ENCODE measurements at places on chromosomes 7 and 10.

DNA sequence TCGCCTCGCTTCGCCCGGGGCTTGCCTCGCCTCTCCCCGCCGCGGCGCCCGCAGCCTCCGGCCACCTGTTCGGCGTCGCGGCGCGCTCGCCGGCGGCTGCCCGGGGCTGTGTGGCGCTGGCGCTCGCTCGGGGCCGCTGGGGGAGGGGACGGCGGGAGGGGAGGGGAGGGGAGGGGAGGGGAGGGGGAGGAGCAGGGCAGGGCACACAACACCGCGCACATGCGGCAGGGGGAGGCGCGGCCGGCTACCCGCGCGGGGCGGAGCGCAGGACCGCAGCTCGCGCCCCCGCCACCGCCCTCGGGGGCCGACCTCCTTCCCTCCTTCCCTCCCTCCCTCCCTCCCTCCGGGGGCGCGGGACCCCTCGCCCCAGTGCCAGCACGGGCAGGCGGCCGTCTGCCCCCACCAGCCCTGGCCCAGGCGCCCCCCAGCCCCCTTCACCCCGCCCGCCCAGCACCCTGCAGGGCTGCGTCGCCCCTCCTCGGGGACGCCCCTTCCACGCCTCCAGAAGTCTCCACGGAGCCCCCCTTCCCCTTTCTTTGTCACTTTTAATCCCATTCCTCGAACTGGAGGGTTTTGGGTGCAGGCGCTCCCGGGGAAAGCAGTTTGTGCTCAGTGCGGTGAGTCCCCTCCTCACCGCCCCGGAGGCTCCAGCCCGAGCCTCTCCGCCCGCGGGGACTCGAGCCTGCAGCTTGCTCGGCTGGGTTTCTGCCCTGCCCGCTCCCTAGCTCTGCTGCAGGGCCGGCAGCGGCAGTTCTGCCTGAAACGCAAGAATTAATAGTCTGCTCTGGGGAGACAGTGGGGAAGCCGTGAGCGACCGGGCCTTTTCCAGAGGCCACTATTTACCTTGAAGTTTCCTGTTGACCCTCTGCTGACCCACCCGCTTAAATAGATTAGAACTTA, at the start of gene PARD3:
Gene PARD3 (minus strand): TSS at position 112 of the 900 bp plus-strand sequence. CDS start 301 bp downstream, outside the sequence.
- DNase-seq, result no peak

GRCh38 chr7:156064971-156065386, 252.7 kb upstream of the SHH start:
- DNase-seq, result no peak

DNA sequence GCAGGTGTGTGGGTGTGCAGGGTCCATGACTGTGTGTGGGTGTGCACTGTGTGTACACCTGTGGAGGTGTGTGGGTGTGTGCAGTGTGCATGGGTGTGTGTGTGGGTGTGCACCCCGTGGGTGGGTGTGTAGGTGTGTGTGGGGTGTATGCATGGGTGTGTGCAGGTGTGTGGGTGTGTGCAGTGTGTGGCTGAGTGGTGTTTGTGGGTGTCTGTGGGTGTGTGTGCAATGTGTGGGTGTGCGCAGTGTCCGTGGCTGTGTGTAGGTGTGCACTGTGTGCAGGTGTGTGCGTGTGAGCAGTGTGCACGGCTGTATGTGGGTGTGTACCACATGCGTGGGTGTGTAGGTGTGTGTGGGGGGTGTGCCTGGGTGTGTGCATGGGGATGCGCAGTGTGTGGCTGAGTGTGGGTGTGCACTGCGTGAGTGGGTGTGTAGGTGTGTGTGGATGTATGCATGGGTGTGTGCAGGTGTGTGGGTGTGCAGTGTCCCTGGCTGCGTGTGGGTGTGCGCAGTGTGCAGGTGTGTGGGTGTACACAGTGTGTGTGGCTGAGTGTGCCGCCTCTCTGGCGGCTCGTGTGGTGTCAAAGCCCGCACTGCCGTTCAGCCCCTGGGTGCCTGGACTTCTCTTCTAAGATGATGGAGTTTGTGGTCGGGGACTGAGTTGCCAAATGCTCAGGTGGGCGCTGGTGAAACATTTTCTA, 208.3 kb downstream of the DNAJB6 start:
- no peak for DNase-seq

DNA sequence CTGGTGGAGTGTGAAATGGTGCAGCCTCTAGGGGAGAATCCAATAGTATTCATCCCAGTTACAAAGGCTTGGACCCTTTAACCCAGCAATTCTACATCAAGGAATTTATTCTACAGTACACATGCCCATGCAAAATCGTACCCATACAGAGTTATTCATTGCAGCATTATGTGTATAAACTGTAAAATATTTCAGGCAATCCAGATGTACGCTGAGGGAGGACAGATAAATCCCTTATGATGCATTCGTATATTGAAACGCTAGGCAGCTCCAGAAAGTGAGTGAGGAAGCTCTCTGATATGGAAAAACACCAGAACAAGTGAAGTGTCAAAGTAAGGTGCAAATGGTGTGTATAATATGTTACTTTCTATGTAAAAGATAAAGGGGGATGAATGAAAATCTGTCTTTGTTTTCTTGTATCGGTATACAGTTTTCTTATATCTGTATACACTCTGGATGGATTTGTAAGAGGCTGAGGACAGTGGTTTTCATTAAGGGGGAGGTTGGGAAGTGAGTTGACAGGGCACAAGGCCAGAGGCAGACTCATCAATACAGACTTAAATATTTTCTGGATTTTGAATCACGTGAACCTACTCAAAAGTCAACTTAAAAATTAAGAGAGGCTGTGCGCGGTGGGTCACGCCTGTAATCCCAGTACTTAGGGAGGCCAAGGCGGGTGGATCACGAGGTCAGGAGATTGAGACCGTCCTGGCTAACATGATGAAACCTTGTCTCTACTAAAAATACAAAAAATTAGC, 17.1 kb downstream of the VWA2 start:
- no peak for DNase-seq

DNA sequence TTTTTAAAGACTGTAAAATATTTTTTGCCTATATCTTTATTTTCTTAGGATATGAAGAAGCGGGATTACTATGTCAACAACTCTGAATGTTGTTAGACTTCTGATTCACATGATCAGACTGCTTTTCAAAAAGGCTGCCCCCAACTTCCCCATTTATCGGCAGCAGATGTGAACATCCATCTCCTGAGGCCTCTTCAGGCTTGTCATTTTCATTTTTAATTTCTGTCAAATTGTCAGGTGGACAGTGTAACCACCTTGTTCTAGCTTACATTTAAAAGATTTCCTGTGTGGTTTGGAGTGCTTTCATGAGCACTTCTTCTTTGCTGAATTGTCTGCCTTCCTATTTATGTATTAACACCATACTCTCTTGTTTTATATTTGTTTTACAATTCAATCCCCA, 78.8 kb upstream of the GSDME start:
- DNase-seq, result no peak

DNA sequence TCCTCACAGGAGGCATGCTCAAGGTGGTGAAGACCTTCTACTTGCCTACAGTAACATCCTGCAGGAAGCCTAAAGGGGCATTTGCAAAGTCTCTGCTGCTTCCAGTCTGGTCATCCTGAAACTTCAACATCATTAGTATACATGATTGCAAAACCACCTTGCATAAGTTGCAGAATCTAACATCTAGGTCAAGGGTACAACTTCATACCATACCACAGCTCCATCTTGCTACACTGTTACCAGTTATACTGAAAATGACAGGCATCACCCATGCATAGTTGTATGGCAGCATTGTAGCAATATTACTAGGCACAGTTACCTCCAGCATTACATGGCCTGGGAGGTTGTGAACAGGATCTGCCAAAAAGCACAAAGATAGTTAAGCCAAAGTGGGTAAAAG, 13.7 kb upstream of the MACROH2A2 start:
- no peak for DNase-seq

- DNase-seq, result no peak
These were observed 30.4 kb downstream of the STEAP1B start for GRCh38 chr7:22469371-22470143.

DNA sequence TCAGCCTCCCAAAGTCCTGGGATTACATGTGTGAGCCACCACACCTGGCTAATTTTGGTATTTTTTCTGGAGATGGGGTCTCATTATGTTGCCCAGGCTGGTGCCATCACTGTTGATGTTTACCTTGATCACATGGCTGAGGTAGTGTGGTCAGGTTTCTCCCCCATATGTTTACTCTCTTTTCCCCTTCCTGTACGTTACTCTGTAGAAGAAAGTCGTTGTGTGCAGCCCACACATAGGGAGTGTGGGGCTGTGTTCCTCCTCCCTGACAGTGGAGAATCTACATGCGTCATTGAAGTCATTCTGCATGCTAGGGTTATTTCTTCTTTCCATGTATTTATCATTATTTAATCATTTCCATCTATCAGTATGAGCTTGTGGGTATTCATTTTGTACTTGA, 16.3 kb upstream of the ORAI2 start:
- no peak for DNase-seq

GRCh38 chr7:124246262-124246863, 213.5 kb upstream of the TMEM229A start:
- DNase-seq, result no peak

DNA sequence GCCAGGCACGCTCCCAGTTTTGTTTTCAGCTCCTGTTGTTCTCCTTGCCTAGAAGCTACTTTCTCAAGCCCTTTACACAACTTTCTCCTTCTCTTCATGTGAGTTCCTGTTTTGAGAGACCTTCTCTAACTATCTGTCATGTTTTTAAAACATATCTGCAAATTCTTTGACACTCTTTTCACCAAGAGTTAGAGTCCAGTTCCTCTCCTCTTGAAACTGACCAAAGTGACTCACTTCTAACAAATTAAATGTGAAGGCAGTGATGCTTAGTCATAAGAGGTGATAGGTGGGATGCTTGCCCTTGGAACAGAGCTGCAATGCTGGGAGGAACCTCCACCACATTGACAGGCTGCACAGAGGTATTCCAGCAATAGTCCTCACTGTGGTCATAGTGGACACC, 25.3 kb downstream of the ZSCAN25 start:
- no peak for DNase-seq

DNA sequence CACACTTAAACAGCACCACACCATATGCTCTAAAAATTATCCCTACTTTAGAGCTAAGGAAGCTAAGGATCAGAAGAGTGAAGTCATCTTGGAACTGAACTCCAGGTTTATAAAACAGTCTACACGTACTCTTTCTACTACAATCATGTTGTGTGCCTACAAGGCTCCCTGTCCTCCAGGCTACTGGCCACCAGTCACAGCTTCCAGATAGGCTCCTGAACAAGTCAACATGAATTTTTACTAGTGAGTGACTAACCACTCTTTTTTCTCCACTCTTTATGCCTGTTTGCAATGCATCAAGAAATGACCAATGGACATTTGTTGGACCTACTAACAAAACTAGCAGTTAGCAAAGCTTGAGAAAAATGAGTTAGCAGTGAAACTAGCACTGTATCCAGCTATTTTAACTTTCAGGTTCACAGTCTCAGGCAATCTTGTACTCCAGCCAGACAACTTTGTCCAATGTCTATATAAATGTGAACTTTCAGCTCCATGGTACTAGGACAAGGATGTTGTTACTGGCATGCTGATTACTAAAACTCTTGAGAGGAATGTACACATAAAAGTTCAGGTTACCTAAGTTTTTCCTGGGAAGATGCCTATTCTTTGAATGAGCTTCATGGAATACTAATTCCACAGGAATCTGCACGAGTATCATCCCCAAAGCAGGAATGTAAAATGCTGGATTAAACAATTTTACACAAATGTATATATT, 180.0 kb downstream of the BTAF1 start:
- no peak for DNase-seq

DNA sequence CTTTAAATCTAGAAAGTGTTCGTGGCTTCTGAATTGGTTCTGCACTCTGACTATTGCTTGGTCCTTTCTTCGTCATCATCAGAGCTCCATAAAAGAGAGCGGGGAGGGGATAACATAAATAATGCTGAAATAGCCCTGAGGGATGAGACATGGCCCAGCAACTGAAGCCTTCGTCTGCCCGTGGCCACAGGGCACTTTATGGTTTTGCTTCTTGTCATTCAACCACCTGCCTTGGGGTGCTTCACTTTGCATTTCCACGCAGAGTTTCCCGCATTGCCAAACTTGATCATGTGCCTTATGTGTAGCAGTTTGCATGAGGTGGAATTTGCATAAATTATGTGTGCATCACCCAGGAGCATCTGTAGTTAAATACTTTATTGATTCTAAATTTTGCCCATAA, 15.9 kb downstream of the GSTO2 start:
- no peak for DNase-seq

DNA sequence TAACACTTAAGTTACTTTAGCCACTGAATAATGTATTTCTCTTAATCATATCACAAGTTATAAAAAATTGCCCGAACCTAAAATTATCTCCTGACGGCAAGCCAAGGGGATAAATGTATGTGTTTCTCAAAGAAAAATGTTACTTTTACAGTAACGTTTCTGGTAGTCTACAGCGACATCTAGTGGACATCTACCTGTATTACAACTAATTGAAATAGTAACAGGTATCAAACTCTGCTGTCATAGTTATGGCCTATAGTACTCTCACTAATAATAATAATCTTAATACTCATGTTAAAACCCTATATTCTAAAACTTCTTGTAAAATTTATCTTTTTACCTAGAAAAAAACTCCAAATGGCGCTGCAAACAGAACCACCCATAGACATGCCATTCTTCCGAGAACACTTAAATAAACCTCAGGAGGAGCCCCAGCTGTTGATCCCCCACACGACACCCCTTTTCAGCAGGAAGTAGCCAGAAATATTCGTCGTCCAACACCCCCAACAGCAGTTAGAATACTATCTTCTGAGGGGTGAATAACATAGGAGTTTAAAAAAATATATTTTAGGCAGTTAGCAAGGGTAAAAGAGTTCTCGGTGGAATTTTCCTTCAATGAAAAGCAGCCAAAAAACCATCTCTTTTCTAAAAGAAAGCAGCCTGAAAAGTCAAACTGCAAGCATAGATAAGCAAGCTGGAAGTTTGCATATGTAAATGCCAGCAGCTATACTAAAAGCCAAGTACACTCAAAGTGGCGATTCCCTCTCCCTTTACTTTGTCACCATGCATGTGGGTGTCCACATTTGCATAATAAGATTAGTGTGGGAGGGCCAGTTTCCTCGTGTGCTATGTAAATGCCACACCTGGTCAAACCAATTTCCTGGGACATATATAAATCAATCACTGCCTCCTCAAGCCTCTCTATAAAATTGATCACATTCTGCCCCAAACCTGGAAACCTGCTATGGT, 40.5 kb upstream of the ZNF107 start:
- DNase-seq, result no peak

DNA sequence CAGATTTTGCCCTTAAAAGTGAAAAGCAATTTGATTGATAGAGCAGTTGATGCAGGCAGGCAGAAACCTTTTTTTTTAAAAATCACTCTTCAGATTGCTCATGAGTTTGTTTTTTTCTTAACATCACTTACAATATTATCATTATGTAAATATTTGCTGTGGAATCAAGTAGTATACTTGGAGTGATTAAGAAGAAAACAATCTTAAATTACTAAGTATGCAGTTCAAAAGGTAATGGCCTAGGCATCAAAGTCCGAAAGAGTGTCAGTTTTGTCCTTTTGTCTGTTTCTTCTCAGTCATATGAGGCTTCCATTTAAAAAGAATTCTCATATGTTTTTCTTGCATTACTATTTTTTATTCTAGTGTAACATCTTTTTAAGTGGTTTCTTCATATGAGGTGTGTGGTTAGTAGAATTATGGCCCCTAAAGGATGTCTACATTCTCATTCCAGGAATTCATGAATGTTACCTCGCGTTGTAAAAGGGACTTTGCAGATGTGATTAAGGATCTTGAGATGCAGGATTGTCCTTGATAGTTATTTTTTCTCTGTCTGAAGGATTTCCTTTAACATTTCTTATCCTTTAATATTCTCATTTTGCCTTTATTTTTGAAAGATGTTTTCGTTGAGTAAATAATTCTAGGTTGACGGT, 44.0 kb downstream of the BICC1 start:
- DNase-seq, result no peak

Data from right renal cortex interstitium (tissue), 3 donors.